Cortex of kidney (tissue), 1 donor: ENCODE measurements at places on chromosomes 2 and 18.

- DNase-seq = no peak
These were observed 74.4 kb upstream of the SOX11 start for GRCh38 chr2:5617796-5618195.

- DNase-seq = no peak
These were observed 21.4 kb downstream of the ALMS1 start for GRCh38 chr2:73406996-73407395.

- DNase-seq = no peak
These were observed 184.7 kb downstream of the MYCN start for GRCh38 chr2:16124881-16125613.

DNA sequence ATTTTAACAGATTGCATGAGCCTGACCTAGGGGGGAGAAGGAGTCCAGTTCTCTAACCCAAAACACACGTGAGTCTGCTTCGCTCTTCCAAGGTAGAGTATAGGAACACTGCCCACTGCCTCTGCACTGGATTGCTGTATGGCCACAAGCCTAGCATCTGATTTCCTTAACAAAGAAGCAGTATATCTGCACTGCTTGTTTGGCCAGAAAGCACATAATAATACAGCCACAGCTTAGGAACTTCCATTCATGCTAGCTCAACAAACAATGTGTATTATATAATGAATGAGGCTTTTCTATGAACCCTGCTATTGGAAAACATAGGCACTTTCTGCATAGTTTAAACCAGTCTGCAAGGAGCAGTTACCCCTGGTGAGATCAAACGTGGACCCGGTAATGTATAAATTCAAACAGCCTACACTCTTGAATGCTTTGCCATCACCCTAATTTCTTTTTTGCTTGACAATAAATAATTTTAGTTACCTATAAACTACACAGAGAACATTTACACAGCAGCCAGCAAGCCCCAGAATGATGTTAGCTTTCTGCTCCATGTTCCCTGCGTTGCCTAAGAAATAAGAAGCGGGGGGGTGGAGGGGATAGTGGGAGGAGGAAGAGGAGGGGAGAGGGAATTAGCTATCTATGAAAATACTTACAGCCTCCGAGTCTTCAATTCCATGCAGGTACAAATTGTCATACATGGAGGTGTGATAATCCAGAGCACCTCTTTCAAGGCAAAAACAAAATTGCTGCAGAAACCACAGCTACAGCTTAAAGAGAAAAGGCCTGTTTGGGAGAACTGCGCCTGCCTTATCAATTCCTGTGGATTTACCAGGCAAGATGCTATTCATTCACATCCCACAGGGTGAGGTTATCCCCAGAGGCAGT is 125.6 kb downstream of the CACNB4 start:
- no peak for DNase-seq

DNA sequence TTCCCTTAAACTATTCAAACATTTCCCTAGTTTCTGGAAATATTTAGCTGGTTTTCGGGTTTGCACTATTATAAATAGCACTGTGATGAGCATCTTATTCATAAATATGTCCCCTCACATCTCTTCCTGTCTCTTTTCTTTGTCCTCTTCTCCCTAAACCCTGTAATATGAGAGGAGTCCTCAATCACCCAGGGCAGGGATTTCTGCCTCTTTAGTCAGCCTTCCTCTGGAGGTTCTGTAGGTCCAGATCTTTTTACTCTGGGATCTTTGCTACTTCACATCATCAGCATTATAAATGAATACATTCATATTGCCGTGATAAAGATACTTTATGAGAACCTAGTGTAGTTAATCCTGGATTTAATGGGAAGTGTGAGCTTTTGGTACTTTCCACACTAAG is 87.9 kb upstream of the TTN start:
- no peak for DNase-seq

GRCh38 chr2:157840568-157841156 is 35.5 kb downstream of the ACVR1 start:
- no peak for DNase-seq

GRCh38 chr2:48131539-48132270 is 225.4 kb upstream of the FBXO11 start:
- no peak for DNase-seq

DNA sequence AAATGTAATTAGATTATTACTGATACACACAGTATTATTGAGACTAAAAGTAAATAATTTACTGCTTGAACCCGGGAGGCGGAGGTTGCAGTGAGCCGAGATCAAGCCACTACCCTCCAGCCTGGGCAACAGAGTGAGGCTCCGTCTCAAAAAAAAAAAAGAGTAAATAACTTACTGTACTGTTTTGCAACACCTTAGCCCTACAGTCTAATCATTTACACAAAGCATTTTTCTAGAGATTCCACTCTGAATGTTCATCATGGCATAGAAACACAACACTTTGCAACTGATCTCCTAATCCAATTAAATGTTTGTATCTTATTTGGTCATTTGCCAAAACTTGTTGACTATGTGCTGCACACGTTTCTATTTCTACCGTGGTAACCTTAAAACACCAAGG is 23.4 kb upstream of the RMP24 start:
- DNase-seq = no peak

- DNase-seq = no peak
These were observed 126.2 kb downstream of the TWIST2 start for GRCh38 chr2:238974081-238974480.

DNA sequence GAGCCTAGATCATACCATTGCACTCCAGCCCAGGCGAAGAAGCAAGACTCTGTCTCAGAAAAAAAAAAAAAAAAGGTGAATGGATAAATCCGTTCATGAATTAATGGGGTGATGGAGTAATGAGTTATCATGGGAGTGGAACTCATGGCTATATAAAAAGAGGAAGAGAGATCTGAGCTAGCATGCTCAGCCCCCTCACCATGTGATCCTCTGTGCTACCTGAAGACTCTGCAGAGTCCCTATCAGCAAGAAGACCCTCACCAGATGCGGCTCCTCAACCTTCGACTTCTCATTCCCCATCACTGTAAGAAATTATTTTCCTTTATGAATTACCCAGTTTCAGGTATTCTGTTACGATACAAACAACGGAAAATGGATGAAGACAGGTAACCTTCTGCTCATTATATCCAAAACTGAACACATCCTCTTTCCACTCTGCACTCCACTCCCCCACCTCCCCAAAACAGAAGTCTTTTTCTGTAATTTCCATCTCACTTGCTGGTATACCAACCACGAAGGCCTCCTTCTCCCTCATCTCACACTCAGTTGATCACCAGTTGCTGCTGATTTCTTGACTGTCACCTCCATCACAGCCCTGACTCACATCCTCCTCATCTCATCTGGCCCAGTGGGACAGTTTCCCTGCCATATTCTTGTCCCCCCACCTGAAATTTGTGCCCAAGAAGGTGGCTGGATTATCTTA is 8.8 kb downstream of the RETREG2 start:
- DNase-seq = no peak

GRCh38 chr2:188327518-188328213 is 36.0 kb downstream of the GULP1 start:
- no peak for DNase-seq

DNA sequence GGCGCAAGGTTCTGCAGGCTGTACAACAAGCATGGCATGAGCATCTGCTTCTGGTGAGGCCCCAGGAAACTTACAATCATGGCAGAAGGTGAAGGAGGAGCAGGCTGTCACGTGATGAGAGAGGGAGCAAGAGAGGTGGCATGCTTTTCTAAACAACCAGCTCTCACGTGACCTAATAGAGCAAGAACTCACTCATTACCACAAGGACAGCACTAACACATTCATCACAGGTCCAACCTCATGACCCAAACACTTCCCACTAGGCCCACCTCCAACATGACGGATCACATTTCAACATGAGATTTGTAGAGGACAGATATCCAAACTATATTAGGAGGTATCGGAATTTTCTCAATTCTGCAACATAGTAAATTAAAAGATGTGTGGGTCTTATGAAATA is 108.8 kb upstream of the DLX2 start:
- no peak for DNase-seq

DNA sequence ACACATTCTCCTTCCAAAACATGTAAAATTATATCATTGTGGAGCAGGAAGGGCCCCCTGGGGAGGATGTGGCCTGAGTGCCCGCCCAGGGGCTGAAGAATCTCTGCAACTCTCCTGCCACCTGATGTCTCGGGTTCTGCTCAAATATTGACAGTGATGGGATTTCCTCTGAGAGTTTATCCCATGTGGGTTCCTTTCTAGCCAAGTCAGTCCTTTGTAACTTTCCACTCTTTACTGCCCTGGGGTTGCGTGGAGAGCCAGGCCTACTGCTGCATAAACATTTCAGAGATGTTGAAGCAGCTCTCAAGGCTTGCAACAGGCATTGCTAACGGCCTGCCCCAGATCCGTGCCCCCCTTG is 4.0 kb upstream of the RAB17 start:
- no peak for DNase-seq

DNA sequence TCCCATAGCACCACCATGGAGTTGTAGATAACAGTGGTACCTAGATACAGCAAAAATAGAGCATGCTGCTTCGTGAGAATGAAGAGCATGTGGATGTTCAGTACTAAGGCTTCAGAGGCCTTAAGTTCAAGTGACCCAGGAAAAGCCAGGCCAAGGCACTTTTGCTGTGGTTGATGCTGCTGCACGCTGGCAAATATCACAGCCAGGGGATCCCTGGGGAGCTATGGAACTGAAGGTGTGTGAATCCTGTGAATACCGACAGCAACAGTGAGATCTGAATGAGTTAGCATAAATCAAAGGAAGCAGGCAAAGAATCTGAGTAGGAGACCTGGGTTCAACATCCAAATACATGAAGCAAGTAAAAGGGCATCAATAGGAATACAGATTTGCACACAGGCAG is 158.6 kb upstream of the THUMPD2 start:
- no peak for DNase-seq

- DNase-seq = no peak
These were observed 126.5 kb downstream of the GALR1 start for GRCh38 chr18:77376043-77376732.

DNA sequence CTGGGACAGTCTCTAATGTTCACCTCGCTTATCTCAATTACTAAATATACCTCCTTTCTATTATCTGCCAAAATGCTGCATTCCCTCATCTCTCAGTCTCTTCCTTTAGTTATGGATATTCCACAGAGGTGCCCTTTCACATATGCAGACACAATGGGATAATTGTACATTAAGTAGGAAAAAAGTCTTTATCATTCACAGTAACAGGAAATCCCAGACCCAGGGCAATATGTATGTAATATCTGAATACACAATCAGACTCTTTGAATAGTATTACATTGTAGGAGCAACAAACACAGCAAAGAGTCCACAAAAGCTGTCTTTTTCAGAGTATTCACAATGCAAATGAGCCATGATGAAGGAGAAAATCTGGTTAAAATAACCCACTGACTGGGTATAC is 1399.0 kb upstream of the ZEB2 start:
- no peak for DNase-seq

- DNase-seq = no peak
These were observed 103.9 kb downstream of the CCBE1 start for GRCh38 chr18:59593291-59593717.

GRCh38 chr2:26971911-26972786 is 1.7 kb downstream of the MAPRE3 start:
- DNase-seq = no peak

- DNase-seq = no peak
These were observed 108.9 kb downstream of the THSD7B start for GRCh38 chr2:136874258-136874657.

- DNase-seq = no peak
These were observed 51.9 kb downstream of the ESCO1 start for GRCh38 chr18:21548647-21549046.

DNA sequence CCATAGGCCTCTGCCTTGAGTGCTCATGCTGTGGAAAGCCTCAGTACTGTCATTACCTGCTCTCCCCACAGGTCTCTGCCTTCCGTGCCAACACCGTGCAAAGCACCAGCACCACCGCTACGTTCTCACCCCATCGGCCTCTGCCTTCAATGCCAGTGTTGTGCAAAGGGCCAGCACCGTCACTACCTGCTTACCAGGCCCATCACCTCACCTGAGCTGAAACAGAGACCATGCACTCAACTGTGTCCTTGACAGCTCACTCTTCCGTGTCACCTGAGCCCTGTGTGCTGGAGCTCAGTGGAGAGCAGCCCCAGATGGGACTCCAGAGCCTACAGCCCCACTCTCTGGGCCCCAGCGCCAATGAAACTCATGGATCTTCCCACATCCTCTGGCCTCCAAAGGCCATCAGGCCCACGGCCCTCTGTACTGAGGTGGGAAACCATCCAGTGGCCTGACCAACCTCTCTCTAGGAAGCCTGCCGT is 62.7 kb downstream of the ZNF516 start:
- DNase-seq = no peak

GRCh38 chr2:99555404-99555803 is 65.6 kb upstream of the REV1 start:
- DNase-seq = no peak

GRCh38 chr2:10864861-10865636 is 46.7 kb upstream of the KCNF1 start:
- no peak for DNase-seq

- no peak for DNase-seq
These were observed 23.6 kb upstream of the RBM44 start for GRCh38 chr2:237774811-237775553.

DNA sequence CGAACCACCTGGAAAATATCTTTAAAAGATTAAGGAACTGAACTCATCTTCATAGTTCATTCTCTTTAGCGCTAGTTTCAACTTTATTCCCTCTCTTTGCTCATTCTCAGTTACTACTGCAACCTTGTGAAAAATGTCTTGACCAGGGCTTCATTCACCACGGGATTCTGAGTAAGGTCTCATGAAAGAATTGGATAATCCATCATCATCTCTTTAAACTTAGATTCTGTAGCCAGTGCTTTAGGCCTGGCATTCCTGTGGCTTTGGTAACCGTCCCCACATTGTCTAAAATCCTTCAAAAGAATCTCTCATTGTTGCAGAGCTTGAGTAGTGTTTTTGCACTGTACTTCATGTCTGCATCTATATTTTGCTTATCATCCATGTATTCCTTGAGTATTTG is 229.5 kb downstream of the ETAA1 start:
- DNase-seq = no peak

GRCh38 chr2:27959496-27959895 is 69.0 kb downstream of the BABAM2 start:
- DNase-seq = no peak

GRCh38 chr2:8477552-8478470 is 204.0 kb upstream of the ID2 start:
- no peak for DNase-seq
